ENCODE measurements at places on chromosomes 3 and 15.
A peak's percentile ranks its signal among the peaks of the same experiment; 100 is the strongest.

DNA sequence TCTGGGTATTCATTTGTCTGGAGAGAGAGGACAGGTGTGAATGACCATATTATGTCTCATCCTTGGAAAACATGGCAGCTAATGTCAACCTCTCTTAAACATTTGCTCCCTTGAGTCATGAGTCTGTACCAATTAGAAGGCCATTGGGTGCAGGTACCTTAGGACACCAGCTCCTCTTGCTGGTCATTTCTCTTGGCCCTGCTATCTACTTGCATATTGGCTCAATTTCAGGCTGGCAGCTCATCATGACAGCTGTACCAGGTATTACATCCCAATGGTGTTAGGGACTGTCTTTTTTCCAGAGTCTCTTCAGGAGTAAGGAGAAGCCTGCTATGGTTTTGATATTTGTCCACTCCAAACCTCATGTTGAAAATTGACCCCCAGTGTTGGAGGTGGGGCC, 92.2 kb upstream of the ANKRD28 start:
- no peak for DNase-seq

DNA sequence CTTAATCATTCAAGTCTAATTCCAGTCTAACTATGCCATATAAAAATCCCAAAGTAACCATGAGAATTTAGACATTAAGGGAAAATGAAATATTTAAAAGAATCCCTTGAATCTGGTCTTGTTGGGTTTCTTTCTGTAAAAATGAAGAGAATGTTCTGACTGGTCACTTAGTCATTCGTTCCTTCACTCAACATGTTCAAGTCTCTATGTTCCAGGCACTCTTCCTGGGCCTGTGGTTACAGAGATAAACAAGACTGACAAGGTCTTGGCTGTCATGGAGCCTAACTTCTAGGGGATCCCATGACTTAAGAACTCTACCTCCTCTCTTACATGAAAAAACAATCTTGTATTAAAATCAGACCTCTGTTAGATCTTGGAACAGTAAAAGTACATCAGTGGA, 638.6 kb upstream of the TBL1XR1 start:
- DNase-seq = peak; percentile 46

- peak; percentile 89 for DNase-seq
Measured at GRCh38 chr15:66293419-66294156, at the start of gene DIS3L. DIS3L (plus strand) TSS chr15:66293568; CDS start chr15:66293597, 29 bp downstream.

DNA sequence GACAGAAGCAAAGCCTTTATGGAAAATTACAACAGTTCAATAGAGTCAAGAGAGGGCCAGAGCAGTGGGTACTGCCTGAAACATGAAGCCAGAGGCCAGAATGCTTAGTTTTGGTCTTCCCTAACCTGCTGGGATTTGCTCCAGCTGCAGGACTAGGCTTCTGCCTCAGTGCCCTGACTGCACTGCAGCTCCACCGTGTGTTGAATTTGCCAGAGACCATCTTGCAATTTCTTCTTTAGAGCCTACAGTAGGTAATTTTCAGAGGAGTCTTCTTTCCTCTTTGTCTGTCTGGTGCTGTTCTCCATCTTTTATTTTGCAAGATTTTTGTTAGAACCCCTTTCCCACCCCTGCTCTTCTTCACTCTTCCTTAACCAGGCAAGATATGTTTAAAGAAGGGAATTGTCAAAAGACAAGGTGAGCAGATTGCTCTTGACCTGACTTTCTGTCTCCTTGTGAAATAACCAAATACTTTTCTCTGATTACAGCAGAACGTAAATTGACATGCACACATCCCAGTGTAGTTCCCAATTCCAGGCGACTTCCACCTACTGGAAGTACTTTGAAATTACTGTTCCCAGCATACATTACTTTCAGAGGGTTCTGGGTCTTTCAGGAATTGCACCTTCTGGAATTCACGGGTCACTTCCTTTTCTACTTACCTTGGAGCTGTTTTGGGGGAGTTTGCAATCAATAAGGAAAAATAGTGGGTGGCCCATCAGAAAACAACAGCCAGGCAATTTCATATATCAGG, 161.2 kb downstream of the MINAR1 start:
- peak; percentile 30 for DNase-seq

DNA sequence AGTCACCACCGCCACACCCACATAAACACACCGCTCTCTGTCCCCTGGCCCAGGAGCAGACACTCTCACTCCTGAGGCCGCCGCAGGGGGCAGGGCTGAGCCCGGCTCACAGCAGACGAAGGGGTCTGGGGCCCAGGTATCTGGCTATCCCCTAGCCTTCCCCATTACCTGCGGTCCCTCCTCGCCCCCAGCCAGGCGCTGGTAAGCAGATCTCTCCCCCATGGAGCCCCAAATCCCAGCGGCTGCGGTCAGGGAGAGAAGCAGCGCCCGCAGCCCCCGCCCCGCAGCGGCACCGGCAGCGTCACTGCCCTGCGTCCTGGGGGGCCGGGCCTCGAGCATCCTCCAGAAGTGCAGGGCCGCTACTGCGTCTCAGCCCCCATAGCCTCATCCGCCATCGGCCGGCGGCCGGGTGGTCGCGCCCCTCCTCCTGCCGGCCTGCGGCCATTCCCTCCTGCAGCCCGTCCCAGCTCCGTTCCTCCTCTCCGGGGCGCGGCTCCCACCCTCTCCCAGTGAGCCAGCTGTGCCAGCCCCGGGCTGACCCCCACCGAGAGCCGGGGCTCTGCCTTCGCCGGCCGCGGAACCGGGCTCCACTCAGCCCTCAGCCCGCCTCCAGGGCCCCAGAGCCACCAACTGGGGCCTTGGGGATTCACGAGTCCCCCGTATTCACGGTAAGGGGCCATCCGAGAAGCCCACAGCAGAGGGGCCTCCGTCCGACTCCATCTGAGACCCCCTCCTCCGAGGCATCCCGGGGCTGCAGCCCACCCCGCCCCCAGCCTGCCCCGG, 13.1 kb downstream of the TNK2 start:
- DNase-seq = peak; percentile 58
